NCI-H1417 treated with DMSO at 0.1 percent for 48 hours (cell line): ENCODE measurements at places on chromosomes 6 and 20.

DNA sequence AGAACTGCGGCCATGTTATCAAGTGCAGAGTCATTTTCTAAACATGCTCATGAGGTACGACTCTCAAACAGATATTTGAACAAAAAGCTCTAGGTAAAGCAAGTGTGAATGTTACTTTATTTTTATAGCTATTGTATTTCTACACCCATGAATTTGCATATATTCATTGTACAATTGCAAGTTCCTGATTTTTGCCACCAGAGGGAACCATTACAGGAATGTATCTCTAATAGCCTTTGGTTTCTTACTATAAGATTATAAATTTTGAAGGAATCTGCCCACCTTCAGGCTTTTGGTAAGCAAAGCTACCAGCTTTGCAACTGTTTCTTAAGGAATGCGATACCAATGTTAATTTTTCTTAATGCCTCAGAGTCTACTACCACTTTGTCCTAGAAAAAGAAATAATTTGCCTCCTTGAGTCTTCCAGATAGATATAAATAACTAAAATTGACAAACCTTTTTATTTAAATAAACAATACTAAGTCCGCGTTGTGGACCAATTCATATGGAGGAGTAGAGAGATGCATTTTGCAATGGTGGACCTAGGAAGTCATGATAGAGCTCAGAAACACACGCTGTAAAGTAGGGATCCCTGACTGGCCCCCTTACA, 125.4 kb upstream of the SAMD5 start:
- no peak for DNase-seq

DNA sequence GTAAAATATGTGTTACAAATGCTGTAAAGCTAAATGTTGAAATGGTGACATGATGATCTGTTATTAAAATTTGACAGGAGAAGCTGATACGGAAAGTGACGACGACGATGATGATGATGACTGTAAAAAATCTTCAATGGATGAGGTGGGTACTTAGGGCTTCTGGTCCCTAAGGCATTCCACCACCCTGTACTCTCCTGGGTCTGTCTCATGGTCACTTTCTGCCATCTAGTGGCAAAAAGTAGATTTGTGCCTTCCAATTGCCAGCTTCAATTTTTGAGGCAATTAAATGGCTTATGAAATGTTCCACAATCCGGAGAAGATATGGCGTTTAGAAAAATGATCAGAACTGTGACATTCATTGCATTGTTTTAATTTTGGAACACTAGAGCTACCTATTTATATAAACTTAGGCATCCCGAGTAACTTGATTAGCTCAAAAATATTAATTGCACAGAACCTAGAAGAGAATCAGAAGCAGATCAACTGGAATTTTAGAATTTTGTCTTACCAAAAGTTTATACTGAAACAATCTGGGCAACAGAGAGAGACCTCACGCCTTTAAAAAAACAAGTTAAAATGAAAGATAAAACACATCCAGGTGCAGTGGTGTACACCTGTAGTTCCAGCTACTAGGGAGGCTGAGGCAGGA, 346.5 kb upstream of the PLCB4 start:
- peak; percentile 14 for DNase-seq

- DNase-seq: no peak
These were observed 28.7 kb upstream of the TXNDC5 start for GRCh38 chr6:7939184-7939863.

GRCh38 chr20:10366898-10367692, 66.9 kb downstream of the MKKS start:
- no peak for DNase-seq

DNA sequence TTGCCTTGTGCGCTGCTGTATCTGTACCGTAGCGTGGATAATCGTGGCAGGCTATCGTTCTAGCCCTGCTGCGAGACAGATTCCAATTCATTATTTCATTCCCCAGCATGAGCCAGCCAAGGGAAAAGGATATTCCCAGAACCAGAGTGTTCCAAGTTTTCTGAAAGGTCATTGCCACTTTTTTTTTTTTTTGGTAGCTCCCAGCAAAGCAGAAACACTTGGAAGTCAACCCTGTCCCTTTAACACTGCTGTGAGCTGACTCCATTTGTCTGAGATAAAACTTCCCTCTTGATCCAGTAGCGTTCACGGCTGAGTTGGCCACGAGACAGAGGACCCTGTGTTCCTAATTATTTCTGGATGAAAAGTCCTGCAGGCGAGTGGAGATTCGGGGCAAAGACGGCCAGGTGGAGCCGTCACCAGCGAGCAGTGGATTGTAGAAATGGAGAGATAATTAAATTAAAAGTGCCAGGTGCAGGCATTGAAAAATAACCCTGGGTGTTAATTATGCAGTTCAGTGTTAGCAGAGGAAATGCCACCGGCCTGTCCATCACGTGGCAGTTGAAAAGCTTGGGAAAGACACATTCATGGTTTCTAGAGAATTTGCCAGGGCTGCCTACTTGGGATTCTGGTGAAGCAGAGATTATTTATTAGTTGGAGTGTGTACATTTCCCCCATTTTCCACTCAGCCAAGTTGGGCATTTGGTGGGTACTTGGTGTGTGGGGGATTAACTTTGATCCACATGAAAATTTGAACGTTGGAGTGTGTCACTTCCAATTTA, 164.2 kb downstream of the SLC24A3 start:
- no peak for DNase-seq

- DNase-seq: no peak
These were observed 62.2 kb upstream of the FOXP4 start for GRCh38 chr6:41483943-41484342.
